ENCODE measurements at places on chromosomes 5 and 9. TPM values are rescaled to one million over a fixed set of nuclear protein-coding genes. Genes with fewer than 3 reads are reported as not detected.

Gene PDE6A
- not detected for total RNA-seq

Gene NRG2
- total RNA-seq, result not detected

GRCh38 chr5:116652903-116653302 lies 78.3 kb upstream of the SEMA6A start:
- no peak for DNase-seq

- DNase-seq, result peak; percentile 46
Observed at GRCh38 chr5:145825751-145826180, 9.4 kb downstream of the PRELID2 start.

Gene LCN2
- 0.94 TPM for total RNA-seq

GRCh38 chr5:123718238-123718637 lies 206.3 kb downstream of the CSNK1G3 start:
- no peak for DNase-seq

Data from CD4-positive, CD25-positive, alpha-beta regulatory T cell (primary cell).